ENCODE measurements at places on chromosomes 1 and 21.

DNA sequence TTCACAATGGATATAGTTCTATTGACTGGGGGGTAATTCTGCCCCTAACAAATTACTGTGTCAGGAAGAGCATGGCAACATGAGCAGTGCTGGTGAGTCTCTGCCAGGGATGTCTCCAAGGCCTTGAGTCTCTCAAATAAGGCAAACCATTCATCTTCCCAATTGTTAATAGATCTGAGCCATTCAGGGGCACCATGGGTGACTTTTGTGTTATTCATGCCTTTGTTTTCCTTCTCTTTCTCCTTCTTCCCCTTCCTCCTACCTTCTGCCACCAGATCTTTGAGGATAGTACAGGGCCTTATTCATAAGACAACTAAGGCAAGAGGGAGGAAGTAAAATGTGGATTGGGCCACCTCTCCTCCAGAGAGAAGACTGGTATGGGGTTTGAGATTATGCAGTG, at the start of gene RGSL1:
RGSL1 (plus strand) TSS at position 60 of the 400 bp plus-strand sequence; CDS start at position 80, 20 bp downstream.
- no peak for DNase-seq

GRCh38 chr1:157252473-157252872, 114.3 kb upstream of the ETV3 start:
- no peak for DNase-seq

DNA sequence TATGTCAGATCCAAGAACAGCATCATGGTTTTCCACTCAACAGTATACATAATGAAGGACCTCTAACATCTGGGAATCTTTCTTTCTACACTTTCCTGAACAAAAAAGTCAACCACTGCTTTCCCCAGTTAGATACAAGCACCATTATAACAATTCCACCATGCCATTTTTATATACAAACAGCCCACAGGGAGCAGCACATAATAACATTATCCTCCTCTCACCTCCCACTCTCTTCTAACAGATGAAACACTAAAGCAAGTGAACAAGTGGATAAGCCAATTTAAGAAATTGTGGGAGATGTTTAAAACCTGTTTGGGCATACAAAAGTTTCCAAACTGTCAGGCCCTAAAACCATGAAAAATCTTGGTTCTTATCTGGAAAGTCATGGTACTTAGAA, 29.4 kb upstream of the PRRC2C start:
- DNase-seq, result no peak

DNA sequence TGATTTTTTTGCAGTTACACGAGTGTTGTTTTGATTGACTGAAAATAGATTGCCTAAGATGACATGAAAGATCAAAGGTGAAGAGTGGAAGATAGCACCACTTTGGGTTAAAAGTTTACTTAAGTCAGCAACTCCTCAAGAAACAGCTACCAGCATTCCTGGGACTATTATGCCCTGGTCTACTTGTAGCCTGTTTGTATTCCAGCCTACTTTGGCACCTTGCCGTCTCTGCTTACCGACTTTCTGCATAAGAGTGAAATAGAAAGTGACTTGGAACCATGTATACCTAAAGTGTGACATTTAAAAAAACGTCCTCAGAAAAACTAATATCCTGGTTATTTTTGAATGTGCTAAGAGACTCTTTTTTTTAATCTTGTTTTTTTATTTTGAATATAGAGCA, 631.5 kb upstream of the PTBP2 start:
- DNase-seq, result no peak

GRCh38 chr1:94130851-94131595, 10.1 kb upstream of the ABCA4 start:
- DNase-seq, result no peak

GRCh38 chr1:218783131-218783530, 390.5 kb upstream of the LYPLAL1 start:
- no peak for DNase-seq

DNA sequence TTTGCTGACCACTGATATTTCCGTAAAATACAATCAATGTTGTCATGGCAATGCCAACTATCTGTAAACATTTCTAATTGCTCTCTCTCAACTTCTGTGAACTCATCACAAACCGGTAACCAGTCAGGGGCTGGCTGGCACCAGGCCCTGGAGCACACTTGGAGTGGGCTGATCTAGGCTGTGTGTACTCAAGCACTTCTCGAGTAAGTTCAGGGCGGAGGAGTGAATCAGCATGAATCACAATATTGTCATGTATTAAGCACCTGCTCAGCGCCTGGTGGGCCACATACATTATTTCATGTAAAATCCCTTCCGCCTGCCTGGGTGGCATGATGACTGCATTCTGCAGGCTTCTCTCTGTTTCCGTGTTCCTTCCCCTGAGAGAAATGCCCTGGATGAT, 212.4 kb downstream of the FOXD2 start:
- peak; percentile 93 for DNase-seq

DNA sequence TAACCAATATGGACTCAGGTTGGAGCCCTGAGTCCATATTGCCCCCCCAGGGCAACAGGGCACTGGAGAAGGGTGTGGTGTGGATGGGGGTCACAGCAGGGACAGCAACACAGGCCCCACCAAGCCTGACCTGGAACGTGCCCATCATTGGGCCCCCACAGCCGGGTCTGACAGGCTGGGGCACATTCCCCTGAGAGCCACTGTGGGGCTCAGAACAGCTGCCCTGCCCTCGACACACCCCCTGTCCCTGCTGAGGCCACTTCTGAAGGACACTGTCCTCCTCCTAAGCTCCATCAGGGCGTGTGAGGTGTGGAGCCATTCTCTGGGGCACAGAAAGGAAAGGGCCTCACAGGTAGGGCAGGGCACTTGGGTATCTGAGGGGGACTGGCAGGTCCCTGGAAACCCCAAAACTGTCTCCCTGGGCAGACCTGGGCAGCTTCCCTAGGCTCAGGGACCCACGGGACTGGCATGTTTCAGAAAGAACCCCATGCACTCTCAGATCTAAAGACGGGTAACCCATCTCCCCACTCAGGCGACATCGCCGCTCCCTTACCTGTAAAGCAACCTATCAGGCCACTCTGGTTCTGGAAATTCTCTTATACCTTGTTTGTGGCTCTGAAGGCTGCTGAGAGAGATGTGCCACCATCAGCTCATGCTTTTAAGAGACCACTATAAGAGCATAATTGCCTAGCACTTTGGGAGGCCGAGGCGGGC, 95.5 kb downstream of the DMRTB1 start:
- DNase-seq, result no peak

DNA sequence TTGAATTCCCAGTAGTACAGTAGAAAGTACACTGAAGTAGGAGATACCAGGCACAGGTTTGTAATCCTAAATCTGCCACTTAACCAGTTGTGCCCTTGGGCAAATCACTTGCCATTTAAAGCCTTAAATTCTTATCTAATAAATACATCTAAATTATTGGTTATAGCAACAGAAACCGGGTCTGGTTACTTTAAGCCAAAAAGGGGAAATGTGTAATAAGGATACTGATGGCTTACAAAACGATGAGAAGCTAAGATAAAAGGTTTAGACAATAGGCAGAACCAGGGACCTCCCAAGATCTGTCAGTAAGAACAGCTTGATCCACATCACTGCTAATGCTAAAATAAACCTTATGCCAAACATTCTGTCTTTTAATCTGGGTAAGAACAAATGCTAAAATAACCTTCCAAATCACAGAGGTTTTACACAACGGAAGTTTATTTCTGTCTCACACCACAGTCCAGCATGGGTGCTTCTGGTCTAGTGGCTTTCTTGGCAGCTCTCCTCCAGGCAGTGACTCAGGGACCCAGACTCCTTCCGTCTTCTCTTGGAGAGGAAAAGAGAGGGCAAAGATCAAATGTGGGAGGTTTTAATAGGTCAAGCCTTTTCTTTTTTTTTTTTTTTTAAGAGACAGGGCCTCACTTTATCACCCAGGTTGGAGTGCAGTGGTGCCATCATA, 16.5 kb upstream of the ZMYM1 start:
- peak; percentile 45 for DNase-seq

- DNase-seq, result no peak
Measured at GRCh38 chr1:73537400-73537799, 660.6 kb downstream of the LRRIQ3 start.

DNA sequence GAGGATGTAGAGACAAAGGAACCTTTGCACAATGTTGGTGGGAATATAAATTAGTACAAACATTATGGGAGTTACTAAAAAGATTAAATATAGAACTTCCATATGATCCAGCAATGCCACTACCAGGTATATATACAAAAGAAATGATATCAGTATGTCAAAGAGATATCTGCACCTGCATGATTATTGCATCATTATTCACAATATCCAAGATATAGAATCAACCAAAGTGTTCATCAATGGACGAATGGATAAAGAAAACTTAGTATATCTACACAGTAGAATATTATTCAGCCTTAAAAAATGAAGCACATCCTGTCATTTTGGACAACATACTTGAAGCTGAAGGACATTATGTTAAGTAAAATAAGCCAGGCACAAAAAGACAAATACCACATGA, 61.8 kb upstream of the USH2A start:
- no peak for DNase-seq

GRCh38 chr1:9281908-9282695, 10.6 kb upstream of the SPSB1 start:
- no peak for DNase-seq

- DNase-seq, result no peak
Measured at GRCh38 chr1:223136086-223136485, 7.0 kb downstream of the TLR5 start.

DNA sequence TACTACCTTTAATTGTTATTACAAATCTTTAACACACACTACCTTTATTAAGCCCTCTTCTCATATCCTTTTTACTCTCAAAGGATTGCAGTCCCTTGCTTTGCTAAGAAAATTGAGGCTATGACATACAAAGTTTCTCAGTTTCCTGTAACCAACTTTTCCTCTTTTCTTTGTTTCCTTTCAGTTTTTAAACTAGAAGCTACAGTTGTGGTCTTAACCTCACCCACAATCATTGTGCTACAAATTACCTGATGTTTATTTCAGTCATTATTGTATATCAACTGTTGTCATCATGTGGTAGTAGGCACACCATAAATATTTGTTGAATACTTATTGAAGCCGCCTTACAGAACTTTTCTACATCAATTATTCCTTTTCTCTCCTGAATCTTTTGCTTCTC, 51.8 kb downstream of the SLAMF6 start:
- no peak for DNase-seq

GRCh38 chr1:36920801-36921405, 113.4 kb downstream of the GRIK3 start:
- no peak for DNase-seq

- no peak for DNase-seq
Measured at GRCh38 chr1:116911779-116912469, 2.2 kb downstream of the PTGFRN start.

DNA sequence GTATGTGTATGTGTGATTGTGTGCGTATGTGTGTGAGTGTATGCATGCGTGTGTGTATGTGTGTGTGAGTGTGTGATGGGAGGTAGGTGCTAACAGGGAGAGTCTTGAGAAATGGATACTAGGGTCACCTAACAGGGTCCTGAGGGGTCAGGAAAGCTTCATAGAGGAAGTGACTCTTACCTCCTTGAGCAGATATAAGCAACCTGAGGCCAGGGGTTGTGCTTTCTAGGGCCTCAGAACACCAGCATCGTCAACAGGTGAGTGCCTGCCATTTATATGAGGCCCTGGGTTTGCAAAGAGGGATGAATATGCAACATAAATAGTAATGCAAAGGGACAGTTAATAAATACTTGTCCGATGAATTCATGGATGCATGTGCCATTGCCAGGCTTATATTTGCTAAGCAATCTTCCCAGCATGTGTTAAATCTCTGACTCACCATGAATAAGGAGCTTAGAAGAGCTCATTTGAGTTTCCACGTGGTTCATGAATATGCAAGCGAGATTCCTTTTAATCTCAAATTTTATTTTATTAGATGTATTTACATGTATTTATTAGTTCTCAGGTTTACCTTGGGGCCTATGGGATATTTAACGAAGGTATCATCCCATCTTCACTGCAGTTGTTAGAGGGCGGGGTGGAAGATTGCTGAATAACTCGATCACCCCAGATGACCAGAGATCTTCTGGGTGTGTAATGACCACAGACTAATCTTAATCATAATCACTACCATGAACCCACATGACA, 438.3 kb downstream of the CAMTA1 start:
- DNase-seq, result no peak

DNA sequence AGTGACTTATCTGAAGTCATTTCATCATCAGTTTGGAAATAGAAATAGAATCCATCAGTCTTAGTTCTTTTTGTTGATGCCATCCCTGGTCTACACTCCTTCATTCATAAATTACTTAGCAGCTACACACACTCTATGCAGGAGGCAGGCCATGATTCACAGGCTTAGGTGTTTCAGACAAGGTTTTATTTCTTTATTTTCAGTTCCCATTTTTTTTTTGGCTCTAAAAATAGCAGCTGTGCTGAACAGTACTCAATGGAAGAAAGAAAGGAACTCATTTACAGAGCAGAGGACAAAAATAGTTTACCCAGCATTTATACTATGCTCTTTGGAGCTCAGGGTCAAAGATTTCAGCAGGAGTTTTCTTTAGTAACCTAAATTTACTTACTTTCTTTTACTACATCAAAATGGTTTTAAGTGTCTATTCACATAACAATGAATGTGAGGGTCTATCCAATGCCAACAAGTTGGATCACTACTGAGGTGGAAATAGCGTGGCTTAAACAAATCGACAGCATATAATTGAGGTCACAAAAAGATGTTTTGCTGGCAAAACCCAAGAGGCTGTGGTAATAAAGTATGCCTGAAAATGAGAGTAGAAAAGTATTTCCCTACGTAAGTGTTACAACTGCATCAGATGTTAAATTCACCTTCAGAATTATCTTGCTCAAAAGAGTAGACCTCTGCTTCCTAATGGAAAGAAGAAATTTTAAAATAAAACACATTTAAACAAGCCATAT, 7.7 kb downstream of the KRTAP19-8 start:
- DNase-seq, result no peak

GRCh38 chr21:15414057-15414456, 315.7 kb upstream of the USP25 start:
- no peak for DNase-seq

DNA sequence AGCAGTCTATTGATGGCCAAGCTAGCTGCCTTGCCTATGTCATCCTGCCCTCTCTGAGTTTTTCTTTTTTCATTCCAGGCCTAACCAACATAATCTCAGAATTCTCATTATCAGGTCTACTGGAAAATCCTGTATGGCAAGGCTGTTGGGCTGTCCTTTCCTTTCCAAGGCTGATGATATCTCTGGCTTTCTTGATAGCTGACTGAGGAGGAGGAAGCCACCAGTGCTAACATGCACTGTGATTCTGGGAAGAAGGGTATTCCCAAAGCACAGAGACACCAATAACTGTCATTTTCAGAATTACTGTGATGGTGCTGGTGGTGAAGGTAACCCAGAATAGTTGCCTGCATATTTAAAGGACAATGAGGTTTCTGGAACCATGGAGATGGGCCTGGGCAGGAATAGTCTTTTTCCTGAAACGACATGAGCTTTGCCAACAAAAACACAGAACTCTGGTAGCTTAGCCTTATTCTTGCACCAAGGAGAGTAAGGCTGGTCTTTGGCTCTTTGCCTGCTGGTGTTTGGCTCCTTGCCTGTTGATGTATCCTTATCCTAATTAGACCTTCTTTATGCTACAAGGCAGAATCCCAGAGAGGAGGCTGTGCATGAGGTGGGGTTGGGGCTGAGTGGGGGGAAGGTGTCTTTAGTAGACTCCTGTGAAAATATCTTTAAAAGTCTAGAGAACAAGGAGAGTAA, 157.4 kb downstream of the TNFSF18 start:
- DNase-seq, result no peak

- no peak for DNase-seq
Measured at GRCh38 chr1:208080396-208081286, 163.5 kb downstream of the PLXNA2 start.
